ENCODE measurements at places on chromosomes 12 and 14.

DNA sequence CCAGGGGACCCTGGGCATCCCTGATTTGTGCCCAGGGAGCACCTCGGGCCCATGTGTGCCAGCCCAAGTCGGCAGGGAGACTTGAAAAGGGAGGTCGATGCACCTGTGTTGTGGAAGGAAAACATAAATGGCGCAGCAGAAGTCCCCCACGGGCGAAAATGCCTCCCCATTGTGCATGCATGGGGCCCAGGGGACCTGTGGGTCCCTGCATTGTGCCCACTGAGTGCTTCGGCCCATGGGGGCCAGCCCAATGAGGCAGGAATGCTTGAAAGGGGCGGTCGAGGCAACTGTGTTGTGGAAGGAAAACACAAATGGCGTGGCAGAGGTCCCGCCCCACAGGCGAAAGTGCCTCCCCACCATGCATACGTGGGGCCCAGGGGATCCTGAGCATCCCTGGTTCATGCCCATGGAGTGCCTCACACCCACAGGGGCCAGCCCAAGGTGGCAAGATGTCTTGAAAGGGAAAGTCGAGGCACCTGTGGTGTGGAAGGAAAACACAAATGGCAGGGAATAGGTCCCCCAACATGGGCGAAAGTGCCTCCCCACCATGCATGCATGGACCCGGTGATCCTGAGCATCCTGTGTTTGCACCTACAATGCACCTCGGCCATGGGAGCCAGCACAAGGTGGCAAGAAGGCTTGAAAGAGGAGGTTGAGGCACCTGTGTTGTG is 368.0 kb downstream of the ALG10 start:
- H3K27me3 ChIP-seq: no peaks in the 10 kb centered on the region
- H3K27ac ChIP-seq: no peak overlapping the region
- H3K36me3 ChIP-seq: no peaks in the 10 kb centered on the region
- H3K4me1 ChIP-seq: no peaks in the 10 kb centered on the region
- H3K4me3 ChIP-seq: no peak overlapping the region
- no peak for DNase-seq

DNA sequence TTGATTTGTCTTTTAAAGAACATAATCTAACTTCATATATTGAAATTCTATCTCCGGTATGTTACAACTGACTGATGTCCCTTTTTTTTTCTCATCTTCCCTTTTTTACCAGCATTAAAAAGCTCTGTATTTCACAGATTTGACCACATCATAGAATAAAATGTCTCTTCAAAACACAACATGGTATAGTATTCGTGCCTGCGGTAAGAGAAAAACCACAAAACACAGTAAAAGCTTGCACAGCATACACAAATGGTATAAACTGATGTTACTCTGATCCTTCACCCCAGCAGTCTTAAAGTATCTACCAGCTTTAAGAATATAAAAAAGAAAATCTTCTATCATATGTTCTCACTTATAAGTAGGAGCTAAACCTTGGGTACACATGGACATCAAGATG is 83.4 kb downstream of the HECTD1 start:
- peaks cover 55% of the 10 kb centered on the region for H3K36me3 ChIP-seq
- no peak overlapping the region for H3K4me3 ChIP-seq
- no peak for DNase-seq
- no peaks in the 10 kb centered on the region for H3K4me1 ChIP-seq
- no peaks in the 10 kb centered on the region for H3K27me3 ChIP-seq

DNA sequence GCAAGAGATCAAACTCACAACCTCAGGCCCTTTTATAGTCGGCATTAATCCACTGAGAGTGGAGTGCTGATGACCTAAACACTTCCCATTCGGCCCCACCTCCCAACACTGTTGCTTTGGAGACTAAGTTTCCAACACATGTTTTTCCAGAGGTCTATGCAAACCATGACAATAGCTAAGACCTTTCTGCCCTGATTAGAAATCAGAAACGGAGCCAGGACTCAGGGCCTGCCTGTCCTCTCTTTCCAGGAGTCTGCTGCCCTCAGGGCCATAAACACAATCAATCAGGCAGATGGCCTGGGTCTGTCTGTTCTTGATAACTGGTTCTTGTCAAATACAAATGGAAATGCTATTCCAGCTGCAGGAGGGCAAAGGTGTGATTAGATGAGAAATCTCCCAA is 97.2 kb upstream of the PSMC1 start:
- no peaks in the 10 kb centered on the region for H3K4me1 ChIP-seq
- no peak for DNase-seq
- no peaks in the 10 kb centered on the region for H3K36me3 ChIP-seq
- H3K27me3 ChIP-seq: no peaks in the 10 kb centered on the region
- H3K27ac ChIP-seq: no peak overlapping the region

DNA sequence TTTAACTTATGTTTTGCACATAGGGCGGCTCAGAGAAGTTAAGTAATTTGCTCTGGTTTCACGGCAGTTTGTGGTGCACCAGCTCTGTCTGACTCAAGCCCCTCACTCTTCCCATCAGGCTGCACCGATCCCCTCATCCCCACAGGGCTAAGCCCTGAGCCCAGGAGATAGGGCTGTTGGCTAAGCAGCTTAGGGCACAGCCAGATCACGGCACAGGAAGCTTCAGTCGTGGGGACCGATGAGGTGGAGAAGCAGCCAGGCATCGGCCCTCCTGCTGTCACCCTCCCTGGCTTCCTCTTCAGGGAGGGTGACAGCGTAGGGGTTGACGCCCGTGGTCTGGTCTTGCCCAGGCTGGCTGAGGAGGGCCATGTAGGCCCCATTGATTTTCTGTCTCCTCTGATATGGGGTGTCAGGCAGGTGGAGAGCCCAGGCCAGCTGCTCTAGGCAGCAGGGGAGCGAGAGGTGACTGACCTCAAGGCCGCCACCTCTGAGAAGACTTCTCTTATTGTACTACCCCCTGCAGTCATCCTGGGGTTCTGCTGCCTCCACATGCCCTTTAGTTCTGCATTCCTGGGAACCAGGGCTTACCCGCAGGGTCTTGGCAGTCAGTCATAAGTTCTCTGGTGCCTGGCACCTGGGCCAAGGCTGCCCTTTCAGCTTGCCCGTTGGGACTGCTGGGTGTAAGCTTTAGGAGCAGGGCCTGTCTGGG is 166.4 kb downstream of the TSPAN9 start:
- H3K36me3 ChIP-seq: no peaks in the 10 kb centered on the region
- no peaks in the 10 kb centered on the region for H3K4me1 ChIP-seq
- H3K27ac ChIP-seq: no peak overlapping the region
- H3K27me3 ChIP-seq: no peaks in the 10 kb centered on the region
- no peak overlapping the region for H3K4me3 ChIP-seq

- DNase-seq: no peak
- H3K36me3 ChIP-seq: no peaks in the 10 kb centered on the region
- H3K27me3 ChIP-seq: no peaks in the 10 kb centered on the region
- H3K4me1 ChIP-seq: no peaks in the 10 kb centered on the region
- H3K4me3 ChIP-seq: no peak overlapping the region
These were observed 231.2 kb upstream of the LHX5 start for GRCh38 chr12:113702836-113703235.

DNA sequence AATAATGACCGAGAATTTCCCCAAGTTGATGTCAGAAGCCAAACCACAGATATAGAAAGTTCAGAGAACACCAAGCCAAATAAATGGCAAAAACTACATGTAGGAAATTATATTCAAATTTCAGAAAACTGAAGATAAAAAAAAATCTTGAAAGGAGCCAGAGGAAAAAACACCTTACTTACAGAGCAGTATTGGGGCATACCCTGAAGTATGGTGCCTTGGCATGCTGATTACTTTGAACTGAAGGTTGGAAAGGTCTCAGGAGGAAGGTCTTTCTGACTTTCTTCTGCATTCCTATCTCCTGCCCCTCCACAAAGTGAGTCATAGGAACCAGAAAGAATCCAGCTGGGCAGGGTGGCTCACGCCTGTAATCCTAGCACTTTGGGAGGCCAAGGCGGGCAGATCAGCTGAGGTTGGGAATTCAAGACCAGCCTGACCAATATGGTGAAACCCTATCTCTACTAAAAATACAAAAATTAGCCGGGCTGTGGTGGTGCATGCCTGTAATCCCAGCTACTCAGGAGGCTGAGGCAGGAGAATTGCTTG is 8.8 kb upstream of the FGF6 start:
- H3K27ac ChIP-seq: no peak overlapping the region
- no peak overlapping the region for H3K4me3 ChIP-seq
- H3K27me3 ChIP-seq: no peaks in the 10 kb centered on the region
- no peaks in the 10 kb centered on the region for H3K36me3 ChIP-seq
- no peak for DNase-seq

- H3K4me1 ChIP-seq: peaks cover 3% of the 10 kb centered on the region
- no peaks in the 10 kb centered on the region for H3K27me3 ChIP-seq
- no peak overlapping the region for H3K27ac ChIP-seq
- no peaks in the 10 kb centered on the region for H3K36me3 ChIP-seq
- H3K4me3 ChIP-seq: no peak overlapping the region
These were observed 13.5 kb upstream of the ATG14 start for GRCh38 chr14:55425091-55425490.

DNA sequence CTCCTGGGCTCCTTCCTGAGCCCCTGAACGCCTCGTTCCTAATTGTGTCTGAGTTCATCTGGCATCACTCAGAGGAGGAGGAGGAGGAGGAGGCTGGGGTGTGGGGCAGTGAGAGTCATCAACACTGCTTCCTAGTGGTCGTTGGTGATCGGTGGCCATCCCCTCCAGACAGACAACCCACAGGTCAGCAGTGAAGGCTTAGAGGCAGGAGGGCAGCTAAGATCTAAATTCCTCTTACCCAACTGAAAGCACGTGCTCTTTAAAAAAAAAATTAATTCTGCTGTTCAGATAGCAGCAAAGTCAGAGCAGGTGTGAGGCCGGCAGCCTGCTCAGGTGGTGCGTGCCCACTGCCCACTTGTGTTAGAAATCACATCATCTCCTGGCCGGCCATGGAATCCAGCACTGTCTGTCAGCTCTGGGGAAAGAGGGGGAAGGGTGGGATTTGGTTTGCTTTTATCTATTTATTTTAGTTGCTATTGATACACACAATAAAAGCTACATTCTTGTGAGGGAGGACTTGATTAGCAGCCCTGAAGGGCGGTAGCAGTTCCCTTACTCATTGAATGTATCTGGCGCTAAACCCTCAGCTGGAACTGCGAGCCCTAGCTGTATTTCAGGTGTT is 46.6 kb downstream of the PPP2R5C start:
- H3K27ac ChIP-seq: no peak overlapping the region
- H3K36me3 ChIP-seq: no peaks in the 10 kb centered on the region
- no peak overlapping the region for H3K4me3 ChIP-seq
- no peaks in the 10 kb centered on the region for H3K27me3 ChIP-seq
- DNase-seq: no peak
